ENCODE measurements at places on chromosomes 3 and 15. TPM values are rescaled to one million over a fixed set of nuclear protein-coding genes. Genes with fewer than 3 reads are reported as not detected.

TRH gene
- 1.7 TPM for total RNA-seq

ALDH1A2 gene
- not detected for total RNA-seq

COPG1 gene
- total RNA-seq, result 152 TPM

DNA sequence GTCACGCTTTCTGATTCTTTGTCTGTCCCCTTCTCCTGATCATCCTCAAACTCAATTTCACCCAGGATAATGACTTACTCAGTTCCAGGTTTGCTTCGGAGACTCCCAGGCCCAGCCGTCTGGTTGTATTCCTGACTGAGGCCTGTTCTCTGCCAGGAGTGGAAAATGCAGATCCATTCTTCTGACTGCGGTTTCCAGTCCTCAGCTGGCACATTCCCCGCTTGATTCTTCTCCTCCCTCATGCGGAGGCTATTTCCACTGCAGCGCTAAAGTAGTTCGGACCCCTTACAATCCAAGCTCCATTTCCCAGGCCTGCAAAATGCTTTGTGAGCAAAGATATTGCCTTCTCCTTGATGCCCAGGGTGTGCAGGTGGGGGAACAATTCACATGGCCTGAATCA lies 47.2 kb upstream of the GALNT15 start:
- H3K4me1 ChIP-seq, result peaks cover 4% of the 10 kb centered on the region
- no peak overlapping the region for H3K27ac ChIP-seq
- H3K27me3 ChIP-seq, result peaks cover 2% of the 10 kb centered on the region
- H3K36me3 ChIP-seq, result peaks cover 5% of the 10 kb centered on the region
- no peak for DNase-seq

DNA sequence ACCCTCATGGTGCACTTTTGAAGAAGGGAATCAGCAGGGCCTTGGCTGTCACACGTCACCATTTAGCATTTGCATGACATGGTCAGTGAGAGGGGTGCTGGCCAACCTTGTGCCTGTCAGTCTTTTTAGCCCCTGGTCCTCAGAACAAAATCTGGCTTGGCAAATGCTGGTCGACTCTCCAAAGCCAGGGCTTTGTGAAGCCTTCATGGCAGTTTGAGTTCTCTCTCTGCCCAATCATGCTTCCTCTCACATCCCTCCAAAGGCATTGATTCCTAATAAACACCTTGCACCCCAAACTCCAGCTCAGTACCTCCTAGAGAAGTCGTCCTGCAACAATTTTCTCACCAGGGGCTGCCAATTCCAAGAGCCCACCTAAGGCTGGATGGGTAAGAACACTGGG lies 19.4 kb downstream of the CCR9 start:
- H3K4me3 ChIP-seq, result no peak overlapping the region
- peaks cover 3% of the 10 kb centered on the region for H3K27me3 ChIP-seq
- DNase-seq, result no peak
- H3K4me1 ChIP-seq, result no peaks in the 10 kb centered on the region
- no peak overlapping the region for H3K27ac ChIP-seq
- H3K36me3 ChIP-seq, result peaks cover 15% of the 10 kb centered on the region

DNA sequence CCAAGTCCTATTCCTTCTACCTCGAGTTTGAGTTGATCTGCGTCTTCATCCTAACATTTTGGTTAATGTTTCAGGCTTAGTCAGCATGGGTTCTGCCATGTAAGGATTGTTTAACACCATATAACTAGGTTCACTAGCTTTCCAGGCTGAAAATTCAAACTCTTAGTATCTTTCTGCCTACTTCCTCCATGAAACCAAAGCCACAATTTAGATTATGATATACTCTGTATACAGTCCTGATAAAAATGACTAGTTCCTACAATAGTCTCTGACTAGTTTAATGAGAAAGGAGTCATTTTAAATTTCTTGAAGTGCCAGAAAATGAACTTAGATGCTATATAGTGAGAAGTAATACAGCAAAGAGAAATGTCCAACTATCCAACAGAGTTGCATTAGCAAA lies 6.6 kb upstream of the BTLA start:
- no peaks in the 10 kb centered on the region for H3K27me3 ChIP-seq
- DNase-seq, result no peak
- H3K27ac ChIP-seq, result no peak overlapping the region
- no peaks in the 10 kb centered on the region for H3K4me1 ChIP-seq

DNA sequence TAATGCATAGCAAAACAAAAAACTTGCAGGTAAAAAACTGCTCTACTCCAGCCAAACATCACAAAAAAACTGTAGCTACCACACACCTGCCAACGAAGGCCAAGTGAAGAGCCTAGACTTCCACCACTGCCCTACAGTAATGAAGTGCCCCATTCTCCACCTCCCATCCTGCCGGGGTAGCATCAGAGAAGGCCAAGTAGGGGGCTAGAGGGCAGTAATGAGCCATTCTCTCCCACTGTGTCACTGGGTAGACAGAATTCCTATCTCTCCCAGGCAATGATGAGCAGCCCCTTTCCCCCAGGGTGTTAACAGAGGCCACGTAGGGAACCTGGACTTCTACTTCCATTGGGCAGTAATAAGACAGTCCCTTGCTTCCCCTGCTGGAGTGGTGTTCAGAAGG lies 9.5 kb downstream of the SEC22C start:
- peaks cover 20% of the 10 kb centered on the region for H3K36me3 ChIP-seq
- H3K27me3 ChIP-seq, result peaks cover 3% of the 10 kb centered on the region
- no peak overlapping the region for H3K4me3 ChIP-seq
- DNase-seq, result peak; percentile 71
- H3K4me1 ChIP-seq, result peaks cover 6% of the 10 kb centered on the region

DNA sequence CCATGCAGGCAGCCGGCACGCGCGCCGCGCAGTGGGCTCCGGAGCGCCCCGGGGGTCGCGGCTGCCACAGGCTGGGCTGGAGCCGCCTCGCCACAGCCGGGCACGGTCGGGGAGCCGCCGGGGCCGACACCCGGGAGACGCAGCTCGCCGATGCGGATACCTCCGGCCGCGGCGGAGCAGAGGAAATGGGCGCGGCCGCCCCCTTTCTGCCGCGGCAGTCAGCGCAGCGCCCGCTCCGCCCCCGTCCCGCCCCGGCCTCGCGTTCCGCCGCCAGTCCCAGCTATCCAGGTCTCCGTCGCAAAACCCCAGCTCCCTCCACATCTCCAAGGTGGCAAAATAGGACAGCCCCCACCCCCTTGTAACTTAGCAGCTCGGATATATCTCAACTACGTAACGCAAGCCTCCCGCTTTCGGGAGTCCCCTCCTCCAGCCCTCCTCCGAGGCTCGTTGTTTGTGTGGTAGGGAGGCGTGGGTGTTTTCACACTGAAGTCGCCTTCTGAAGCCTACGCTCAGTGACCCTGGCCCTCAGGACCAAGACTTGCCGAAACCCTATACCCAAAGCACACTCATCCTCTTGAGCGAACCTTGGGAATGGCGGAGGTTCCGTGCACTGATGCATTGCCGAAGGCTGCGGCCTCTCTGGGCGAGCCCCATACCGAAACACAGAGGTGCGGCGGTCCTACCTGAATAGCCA lies at the start of gene SH3BP5:
Gene SH3BP5, minus strand, starts transcription at position 182 of the 694 bp plus-strand sequence. Its CDS starts 178 bp downstream, at position 4.
- peak; percentile 87 for DNase-seq
- H3K27me3 ChIP-seq, result peaks cover 7% of the 10 kb centered on the region
- peaks cover 28% of the 10 kb centered on the region for H3K4me1 ChIP-seq
- no peaks in the 10 kb centered on the region for H3K36me3 ChIP-seq

- no peaks in the 10 kb centered on the region for H3K27me3 ChIP-seq
- no peak overlapping the region for H3K27ac ChIP-seq
- DNase-seq, result no peak
- H3K36me3 ChIP-seq, result no peaks in the 10 kb centered on the region
- no peaks in the 10 kb centered on the region for H3K4me1 ChIP-seq
These were observed 31.8 kb downstream of the UPK1B start for GRCh38 chr3:119205209-119205608.

- no peak overlapping the region for H3K4me3 ChIP-seq
- H3K36me3 ChIP-seq, result peaks cover 3% of the 10 kb centered on the region
- no peak for DNase-seq
- no peak overlapping the region for H3K27ac ChIP-seq
These were observed 132.8 kb upstream of the ICE2 start for GRCh38 chr15:60611592-60612346.

- no peak for DNase-seq
- H3K36me3 ChIP-seq, result no peaks in the 10 kb centered on the region
- H3K4me3 ChIP-seq, result peak overlapping the region; percentile 15
- H3K27me3 ChIP-seq, result peaks cover 6% of the 10 kb centered on the region
- peaks cover 32% of the 10 kb centered on the region for H3K4me1 ChIP-seq
These were observed 37.9 kb upstream of the LRTM1 start for GRCh38 chr3:54965746-54966145.

GRCh38 chr3:100103558-100104441 lies 10.5 kb downstream of the FILIP1L start:
- H3K36me3 ChIP-seq, result no peaks in the 10 kb centered on the region
- no peak overlapping the region for H3K27ac ChIP-seq
- DNase-seq, result no peak
- H3K4me3 ChIP-seq, result no peak overlapping the region
- no peaks in the 10 kb centered on the region for H3K27me3 ChIP-seq
- H3K4me1 ChIP-seq, result no peaks in the 10 kb centered on the region

DNA sequence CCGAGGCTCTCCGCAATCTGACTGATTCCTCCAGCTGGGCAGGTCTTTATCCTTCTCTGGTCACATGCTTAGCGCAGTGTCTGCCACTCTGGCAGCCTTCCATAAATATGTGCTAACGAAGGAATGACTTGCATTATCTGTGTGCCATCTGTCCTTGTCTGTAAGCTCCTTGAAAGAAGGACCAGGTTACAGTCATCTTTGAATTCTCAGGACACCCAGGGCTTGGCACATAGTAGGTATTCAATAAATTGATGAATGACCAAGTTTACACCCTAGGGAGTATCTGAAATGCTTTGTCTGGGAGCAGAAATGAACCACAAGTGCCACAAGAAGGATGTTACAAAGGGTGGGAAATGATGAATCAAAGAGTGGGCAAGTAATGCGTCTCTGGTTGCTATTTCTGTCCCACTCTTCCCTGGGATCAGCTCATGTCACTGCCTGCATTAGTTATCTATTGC lies 16.5 kb upstream of the FAM3D start:
- no peak overlapping the region for H3K4me3 ChIP-seq
- H3K4me1 ChIP-seq, result no peaks in the 10 kb centered on the region
- DNase-seq, result no peak
- peaks cover 4% of the 10 kb centered on the region for H3K36me3 ChIP-seq
- no peak overlapping the region for H3K27ac ChIP-seq

- no peak for DNase-seq
- H3K4me3 ChIP-seq, result no peak overlapping the region
- peaks cover 21% of the 10 kb centered on the region for H3K4me1 ChIP-seq
- peaks cover 14% of the 10 kb centered on the region for H3K27me3 ChIP-seq
These were observed 94.2 kb downstream of the GABRG3 start for GRCh38 chr15:27065151-27065550.

- H3K4me3 ChIP-seq, result no peak overlapping the region
- H3K27me3 ChIP-seq, result no peaks in the 10 kb centered on the region
- H3K36me3 ChIP-seq, result no peaks in the 10 kb centered on the region
- no peak for DNase-seq
- no peak overlapping the region for H3K27ac ChIP-seq
- H3K4me1 ChIP-seq, result no peaks in the 10 kb centered on the region
These were observed 50.5 kb downstream of the WNT5A start for GRCh38 chr3:55436644-55437043.

DNA sequence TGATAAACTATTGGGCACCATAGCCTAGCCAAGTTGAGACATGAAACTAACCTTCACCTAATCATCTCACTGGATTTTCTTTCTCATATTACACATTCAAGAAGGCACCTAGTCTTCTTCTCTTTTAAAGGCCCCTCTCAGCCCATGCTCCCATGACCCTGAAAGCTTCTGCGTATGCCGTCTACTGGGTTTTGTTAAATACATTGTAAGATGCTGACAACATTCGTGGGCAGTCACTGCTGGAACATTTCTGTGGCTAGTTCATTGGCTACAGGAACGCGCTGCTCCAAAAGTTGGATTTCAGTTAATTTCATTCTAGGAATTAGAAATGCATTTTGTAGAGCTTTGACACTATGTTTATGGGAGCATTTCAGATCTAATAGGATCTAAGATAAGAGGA lies 52.3 kb upstream of the CHD2 start:
- H3K4me1 ChIP-seq, result peaks cover 8% of the 10 kb centered on the region
- no peak overlapping the region for H3K4me3 ChIP-seq
- DNase-seq, result no peak
- peaks cover 4% of the 10 kb centered on the region for H3K36me3 ChIP-seq

DNA sequence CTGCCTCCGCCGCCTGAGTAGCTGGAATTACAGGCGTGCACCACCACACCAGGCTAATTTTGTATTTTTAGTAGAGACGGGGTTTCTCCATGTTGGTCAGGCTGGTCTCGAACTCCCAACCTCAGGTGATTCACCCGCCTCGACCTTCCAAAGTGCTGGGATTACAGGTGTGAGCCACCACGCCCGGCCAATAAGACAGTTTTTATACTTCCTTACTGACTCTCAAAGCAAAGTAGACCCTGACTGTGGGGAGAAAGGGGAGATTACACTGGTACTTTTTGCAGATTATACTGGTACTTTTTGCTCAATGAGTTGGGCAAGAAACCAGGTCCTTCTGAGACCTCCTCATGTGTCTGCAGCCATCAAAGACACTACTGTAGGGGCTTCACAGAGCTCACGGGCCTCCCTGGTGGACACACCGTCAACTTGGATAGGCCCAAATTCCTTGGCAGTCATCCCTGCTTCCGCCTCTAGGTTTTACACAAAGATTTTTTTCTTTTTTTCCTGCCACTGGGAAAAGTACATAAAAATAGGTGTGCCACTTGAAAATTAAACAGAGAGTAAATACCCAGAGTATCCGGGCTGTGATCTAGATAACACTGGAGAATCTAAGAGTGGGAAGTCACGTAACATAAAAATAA lies 143.3 kb upstream of the WNT5A start:
- H3K4me1 ChIP-seq, result no peaks in the 10 kb centered on the region
- H3K4me3 ChIP-seq, result no peak overlapping the region
- no peak overlapping the region for H3K27ac ChIP-seq
- no peaks in the 10 kb centered on the region for H3K36me3 ChIP-seq

- no peaks in the 10 kb centered on the region for H3K36me3 ChIP-seq
- no peak overlapping the region for H3K4me3 ChIP-seq
- H3K27ac ChIP-seq, result no peak overlapping the region
- H3K4me1 ChIP-seq, result no peaks in the 10 kb centered on the region
- no peak for DNase-seq
These were observed 358.6 kb upstream of the BCHE start for GRCh38 chr3:166195808-166196207.

GRCh38 chr3:189278221-189278620 lies 106.5 kb downstream of the TPRG1 start:
- no peaks in the 10 kb centered on the region for H3K27me3 ChIP-seq
- H3K36me3 ChIP-seq, result no peaks in the 10 kb centered on the region
- no peak overlapping the region for H3K27ac ChIP-seq
- no peak overlapping the region for H3K4me3 ChIP-seq
- DNase-seq, result no peak

- H3K27ac ChIP-seq, result no peak overlapping the region
- H3K27me3 ChIP-seq, result peaks cover 8% of the 10 kb centered on the region
- DNase-seq, result no peak
- H3K4me1 ChIP-seq, result peaks cover 27% of the 10 kb centered on the region
These were observed 125.9 kb downstream of the TPRA1 start for GRCh38 chr3:127464642-127465041.

GRCh38 chr3:143633816-143634215 lies 214.5 kb downstream of the SLC9A9 start:
- DNase-seq, result no peak
- no peaks in the 10 kb centered on the region for H3K27me3 ChIP-seq
- no peak overlapping the region for H3K4me3 ChIP-seq
- H3K4me1 ChIP-seq, result no peaks in the 10 kb centered on the region

Measured in glutamatergic neuron (in vitro differentiated cells).